ENCODE measurements at places on chromosomes 6 and 20.

- no peak for DNase-seq
Observed at GRCh38 chr6:123803504-123804013, at the start of gene NKAIN2. Gene NKAIN2, plus strand, starts transcription at chr6:123803865.

DNA sequence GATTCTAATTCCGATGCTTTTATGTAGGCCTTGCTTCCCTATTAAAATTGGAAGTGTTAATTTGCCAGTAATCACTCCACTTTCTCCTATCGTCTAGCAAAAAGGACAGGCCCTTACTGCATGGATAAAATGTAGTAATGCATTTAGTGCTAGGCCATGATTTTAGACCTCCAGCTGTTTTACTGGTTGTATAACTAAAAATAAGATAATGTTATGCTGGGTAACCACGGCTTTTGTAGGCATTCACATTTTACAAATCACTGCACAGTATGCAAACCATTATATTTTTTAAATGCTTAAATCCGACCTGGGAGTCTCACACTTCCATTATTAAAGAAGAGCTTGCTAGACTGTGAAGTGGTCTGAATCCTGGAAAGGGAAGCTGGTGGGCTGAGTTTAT, 179.5 kb downstream of the TFAP2A start:
- DNase-seq = no peak

DNA sequence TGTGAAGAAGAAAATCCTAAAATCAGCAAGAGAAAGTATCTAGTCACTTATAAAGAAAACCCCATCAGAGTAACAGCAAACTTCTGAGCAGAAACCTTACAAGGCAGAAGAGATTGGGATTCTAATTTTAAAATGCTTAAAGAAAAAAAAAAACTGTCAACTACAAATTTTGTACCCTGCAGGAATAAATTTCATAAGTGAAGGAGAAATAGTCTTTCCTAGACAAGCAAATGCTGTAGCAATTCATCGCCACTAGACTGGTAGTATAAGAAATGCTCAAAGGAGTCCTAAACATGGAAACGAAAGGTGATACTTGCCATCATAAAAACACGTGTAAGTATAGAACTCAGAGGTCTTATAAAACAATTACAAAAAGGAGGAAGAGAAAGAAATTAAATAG, 54.4 kb downstream of the PDSS2 start:
- no peak for DNase-seq

DNA sequence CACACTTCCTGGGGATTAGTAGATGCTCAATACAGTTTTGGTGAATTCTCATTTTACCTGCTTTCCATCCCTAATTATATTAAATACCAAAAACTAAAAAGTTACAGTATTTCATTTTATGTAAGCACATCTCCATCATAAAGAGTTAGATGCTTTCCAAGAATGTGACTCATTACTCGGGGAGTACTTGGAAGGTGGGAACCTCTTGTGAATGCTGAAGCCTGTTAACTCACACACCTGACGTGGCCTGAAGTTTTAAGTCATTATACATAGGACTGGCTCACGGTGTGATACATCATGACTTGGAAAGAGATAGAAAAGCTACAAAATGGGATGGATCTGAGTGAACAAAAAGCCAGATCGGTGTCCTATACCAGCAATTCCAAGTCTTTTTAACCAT, 2.2 kb upstream of the OSER1 start:
- DNase-seq = no peak

DNA sequence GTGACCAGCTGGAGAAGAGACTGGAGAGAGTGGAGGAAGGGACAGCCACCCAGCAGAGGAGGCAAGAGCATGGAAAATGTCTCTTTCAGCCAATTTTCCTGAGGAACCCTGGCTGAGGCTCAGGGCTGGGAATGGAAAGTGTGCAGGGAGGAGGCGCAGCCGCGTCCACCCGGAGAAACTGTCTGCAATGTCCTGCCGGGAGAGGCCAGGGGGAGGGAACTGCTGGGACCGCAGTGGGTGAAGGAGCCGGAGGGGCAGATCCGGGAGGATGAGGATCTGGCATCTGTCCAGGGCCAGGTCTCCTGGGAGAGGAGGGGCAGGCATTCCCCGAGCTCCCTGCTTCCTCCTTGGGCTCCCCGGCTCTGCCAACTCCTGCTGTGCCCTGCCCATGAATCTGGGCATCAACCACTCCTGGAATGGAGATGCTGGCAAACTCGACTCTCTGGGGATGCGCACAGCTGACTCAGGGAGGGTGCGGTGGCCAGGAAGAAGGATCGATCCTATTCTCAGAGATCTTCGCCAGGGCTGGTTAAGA, 17.4 kb upstream of the HM13 start:
- DNase-seq = no peak

- DNase-seq = no peak
Observed at GRCh38 chr6:152943260-152943897, 39.5 kb downstream of the FBXO5 start.

DNA sequence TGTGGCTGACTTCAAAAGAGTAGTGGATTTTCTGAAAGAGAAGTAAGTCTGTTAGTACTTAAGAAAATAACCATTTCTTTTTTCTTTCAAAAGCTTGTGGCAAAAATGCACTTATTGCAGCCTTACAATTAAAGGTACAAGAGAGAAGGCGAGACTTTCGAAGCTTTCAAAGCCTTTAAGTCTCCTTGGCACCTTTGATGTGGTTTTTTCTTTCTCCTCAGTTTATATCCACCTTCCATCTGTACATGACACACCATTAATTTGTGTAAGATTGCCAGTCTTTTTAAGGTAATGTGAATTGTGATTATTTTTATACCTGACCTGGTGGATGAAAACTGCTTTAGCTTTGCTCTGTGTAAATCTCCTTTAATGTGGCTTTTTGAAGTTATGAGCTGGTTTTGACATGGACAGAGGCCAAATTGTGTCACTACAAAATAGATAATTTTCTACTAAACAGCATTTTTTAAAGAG, 466.1 kb downstream of the CDKAL1 start:
- no peak for DNase-seq

DNA sequence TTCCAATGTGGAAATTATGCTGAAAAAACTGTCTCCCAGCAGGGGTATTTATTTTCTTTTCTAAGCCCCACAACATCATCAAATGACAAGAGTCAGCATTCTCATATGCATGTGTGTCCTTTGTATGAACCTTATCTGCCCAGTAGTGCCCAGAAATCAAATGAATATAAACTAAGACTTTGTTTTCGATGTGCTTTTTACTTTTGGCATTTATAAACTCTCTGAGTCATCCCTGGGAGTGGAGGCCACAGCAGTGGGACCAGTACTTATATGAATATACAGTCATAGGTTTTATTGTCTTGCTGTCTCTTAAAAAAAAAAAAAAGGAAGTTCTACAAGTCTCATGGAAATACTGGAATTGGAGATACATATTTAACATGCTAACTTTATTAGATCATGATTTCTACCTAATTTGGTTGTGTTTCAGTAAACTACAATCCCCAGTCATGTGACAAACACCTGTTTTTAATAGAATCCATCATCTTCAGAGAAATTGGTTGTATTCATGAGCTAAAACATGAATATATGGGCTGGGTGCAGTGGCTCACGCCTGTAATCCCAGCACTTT, 99.2 kb upstream of the TMEM181 start:
- DNase-seq = no peak

DNA sequence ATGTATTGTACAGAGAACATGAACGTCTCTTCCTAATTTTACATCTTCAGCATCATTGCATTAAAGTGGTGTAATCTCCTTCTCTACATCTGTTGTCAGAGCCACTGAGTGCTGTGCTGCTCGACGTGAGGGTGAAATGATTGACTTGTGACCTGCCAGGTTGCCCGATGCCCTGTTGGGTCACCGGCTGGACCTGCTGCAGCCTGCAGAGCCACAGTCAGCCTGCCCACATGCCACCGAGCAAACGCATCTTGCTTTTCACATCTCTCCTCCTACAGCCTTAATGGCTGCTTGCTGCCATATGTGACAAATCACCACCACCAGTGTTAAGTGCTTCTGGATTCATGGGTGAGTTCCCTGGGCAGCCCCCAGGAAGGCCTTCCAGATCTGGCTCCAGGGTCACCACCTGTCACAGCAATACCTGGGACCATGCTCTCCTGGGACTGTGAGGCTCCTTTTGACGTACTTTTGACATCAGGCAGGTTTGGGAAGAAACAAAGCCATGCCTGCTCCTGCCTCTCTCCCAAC, 80.3 kb downstream of the ASXL1 start:
- DNase-seq = no peak

DNA sequence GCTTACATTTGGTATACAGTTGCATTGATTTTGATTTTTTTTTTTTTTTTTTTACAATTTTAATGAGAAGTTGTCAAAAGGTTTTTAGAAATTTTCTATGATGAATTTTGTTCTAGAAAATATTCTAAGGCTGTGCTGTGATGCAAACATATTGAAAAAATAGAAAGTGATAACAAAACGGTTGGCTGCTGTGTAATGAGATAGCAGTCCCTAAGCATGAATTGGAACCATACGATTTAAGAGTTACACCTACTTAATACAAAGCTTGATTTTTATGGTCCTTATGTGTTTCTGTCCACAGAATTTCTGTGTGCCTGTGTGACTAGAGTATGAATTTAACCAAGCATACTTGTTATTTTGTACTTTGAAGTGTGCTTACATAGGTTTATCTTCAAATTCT, 12.1 kb downstream of the HIVEP1 start:
- DNase-seq = no peak

GRCh38 chr6:112373866-112374520, 26.9 kb downstream of the RFPL4B start:
- no peak for DNase-seq

DNA sequence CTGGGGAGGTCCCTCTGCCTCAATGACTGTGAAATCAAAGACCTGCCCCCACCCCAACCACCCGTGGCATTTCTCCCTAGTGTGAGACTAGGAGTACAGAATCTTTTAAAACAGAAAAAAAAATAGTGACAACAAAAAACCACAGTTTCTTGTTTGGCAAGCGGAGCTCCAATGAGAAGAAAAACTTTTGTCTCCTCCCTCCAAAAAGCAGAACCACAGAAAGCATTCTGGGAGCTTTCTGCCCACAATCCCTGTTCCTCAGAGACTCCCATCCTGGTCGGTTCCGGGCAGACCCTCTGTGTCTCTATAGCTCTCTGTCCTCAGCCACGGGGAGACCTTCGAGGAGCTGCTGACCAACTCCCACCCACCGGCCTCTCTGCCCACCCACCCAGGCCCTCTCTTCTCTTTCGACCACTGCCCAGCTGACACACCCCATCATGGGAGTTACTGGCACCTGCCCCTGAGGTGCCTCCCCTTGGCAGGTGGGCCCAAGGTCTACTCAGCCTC, 4.9 kb downstream of the PREX1 start:
- DNase-seq = peak; percentile 59

DNA sequence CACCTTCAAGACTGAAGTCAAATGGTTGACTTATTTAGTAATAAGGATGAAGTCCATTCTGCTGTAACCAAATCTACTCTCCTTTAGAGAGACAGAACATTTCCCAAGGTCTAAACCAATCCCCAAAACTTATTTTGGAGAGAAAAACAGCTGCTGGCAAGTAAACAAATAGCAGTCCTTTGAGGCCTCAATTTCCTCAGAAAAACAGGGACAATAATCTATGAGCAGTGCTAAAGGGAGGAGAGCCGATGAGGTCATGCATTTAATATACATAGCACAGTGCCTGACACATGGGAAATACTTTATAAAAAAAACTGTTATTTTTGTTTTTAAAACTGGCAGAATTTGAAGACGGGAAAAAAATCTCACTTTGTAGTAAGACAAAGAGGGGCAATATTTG, 526.0 kb downstream of the EPM2A start:
- DNase-seq = no peak

DNA sequence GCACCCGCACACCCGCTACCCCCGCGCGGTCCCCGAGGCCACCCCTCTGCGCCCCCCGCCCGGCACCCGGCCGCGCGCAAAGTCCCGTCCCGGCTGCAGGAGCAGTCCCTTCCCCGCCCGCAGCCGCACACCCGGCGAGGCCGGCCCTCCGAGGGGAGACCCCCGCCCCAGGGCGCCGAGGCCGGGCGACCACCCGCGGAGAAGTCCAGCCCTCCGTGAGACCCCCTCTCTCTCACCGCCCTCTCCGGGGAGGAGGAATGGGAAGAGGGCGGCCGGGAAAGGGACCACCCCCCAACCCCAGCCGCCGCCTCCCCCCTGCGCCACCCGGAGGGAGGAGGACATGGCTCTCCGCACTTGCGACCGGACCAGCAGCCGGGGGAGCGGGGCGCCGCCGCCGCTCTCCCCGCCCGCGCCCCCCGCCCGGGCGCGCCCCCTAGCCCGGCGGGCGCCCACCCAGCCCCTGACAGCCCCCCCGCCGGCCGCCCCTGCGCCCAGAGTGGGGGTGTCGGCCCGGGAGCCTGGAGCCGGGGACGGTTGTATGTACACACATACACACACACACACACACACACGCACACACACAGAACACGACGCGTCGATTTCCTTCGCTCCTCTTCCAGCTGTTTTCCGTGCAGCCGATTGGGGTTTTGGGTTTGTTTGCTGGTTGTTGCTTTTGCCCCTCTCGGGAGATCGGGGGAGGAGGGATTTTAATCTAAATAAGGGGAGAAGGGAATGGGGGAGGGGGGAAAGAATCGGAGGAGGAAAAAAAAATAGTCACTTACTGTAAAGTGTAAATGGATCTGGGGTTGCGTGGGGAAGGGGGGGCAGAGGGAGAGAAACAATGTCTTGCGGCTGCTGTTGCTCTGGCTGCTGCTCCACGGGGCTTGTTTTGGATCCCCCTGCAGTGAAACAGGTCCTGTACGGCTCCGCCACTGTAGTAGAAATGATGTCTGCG, at the start of gene ATXN1:
ATXN1 (minus strand) TSS at position 945 of the 955 bp plus-strand sequence.
- DNase-seq = no peak

DNA sequence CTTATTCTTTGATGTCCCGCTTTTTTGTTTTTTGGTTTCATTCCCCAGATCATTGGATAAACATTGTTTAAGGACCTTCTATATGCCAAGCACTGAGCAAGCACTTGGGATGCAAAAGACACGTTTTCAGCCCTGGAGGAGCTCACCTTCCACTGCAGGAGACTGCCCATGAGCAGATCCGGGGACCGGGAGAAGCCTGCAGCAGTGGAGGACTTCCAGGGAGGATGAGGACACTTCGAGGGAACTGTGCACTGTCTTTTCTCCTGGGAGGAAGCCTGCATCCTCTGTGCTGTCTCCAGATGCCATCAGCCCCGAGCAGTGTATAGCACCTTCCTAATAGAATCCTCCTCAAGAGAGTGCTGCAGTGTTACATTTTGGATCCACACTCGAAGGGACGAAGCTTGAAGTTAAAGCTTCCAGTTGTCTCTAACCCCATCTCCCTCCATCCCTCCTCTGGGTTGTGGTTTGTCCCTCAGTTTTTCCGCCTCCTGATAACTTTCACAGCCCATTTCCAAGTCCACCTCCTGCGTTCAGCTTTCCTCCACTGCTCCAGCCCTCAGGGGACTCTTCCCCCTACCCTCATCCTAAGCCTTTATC, 5.8 kb upstream of the KCNG1 start:
- no peak for DNase-seq
